HepG2 (cell line): ENCODE measurements at places on chromosomes 1 and 21.
A peak's percentile ranks its signal among the peaks of the same experiment; 100 is the strongest.

DNA sequence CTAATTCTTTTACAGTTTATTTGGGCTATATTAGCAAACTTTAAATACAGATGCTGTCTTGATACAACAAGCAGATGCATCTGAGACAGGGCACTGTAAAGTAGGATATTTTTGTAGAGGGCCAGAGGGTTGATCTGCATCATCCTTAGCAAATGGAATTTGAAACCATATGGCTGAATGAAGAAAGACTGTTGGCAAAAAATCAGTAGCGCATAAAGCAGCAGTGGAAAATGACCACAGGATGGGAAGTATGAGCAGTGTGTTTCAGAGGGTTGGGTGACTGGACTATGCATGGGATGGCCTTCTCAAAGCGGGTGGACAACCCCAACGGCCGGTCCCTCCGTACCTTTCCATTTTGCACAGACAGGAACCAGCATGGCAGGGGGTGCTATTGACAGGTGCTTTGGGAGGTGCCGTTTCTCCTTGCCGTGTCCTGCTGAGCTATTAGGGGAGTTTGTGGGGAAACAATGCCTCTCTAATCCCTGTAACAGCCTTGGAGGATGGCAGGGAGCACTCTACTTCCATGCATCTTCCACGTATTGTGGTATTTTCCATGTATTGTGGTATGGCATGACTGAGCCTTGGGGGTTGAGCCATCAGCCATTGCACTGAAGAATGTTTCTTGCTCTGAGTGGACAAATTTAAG is 5.9 kb downstream of the LRRC8B start:
- no peak for DNase-seq

DNA sequence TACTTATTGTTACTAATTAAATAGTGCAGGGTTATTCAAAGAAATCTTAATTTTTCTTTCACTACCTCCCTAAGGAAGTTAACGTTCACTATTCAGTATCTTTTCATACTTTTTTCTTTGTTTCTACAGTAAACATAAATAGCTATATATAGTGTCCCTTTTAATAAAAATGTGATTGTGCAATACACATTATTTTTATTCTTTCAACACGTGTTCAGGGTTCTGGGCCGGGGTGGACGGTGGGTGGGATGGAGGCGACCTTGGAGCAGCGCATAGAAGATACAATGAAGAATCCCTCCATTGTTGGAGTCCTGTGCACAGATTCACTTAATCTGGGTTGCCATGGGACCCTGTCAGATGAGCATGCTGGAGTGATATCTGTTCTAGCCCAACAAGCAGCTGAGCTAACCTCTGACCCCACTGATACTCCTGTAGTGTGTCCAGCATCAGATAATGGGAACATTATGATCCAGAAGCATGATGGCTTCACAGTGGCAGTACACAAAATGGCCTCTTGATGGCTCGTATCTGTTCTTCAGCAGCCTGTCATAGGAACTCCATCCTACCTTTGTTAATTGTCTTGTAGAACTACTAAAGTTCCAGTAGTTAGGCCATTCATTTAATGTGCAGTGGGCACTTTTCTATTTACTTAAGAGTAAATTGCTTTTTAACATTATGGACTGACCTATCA is 155.9 kb upstream of the L1TD1 start:
- peak; percentile 20 for DNase-seq

DNA sequence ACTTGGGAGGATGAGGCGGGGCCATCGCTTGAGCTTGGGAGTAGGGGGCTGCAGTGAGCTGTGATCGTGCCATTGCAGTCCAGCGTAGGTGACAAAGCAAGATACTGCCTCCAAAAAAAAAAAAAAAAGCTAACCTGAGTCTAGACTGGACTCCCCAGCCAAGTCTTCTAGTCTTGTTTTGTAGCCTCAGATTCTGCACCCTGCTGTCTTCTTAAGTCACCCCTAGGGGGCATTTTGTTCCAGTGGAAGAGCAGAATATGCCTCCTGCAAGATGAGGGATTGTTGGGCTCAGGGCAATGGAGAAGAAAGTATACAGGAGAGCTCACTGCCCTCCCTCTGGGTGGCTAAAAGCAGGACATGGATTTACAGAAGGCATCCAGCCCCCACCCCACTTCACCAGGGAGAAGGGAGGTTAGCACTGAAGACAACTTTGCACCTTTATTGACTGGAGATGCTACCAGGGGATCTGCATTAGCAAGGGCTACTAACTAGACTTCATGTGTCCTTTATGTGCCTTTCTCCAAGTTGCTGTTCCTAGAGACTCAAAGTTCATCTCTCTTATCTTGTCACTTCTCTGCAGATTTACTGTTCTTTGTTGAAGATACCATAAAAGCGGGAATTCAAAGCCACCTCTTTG is 15.3 kb upstream of the RNF187 start:
- DNase-seq, result peak; percentile 45

- DNase-seq, result no peak
Measured at GRCh38 chr1:211511947-211512346, 20.0 kb upstream of the RD3 start.

GRCh38 chr1:37845786-37846185 is 13.6 kb downstream of the MTF1 start:
- DNase-seq, result no peak

DNA sequence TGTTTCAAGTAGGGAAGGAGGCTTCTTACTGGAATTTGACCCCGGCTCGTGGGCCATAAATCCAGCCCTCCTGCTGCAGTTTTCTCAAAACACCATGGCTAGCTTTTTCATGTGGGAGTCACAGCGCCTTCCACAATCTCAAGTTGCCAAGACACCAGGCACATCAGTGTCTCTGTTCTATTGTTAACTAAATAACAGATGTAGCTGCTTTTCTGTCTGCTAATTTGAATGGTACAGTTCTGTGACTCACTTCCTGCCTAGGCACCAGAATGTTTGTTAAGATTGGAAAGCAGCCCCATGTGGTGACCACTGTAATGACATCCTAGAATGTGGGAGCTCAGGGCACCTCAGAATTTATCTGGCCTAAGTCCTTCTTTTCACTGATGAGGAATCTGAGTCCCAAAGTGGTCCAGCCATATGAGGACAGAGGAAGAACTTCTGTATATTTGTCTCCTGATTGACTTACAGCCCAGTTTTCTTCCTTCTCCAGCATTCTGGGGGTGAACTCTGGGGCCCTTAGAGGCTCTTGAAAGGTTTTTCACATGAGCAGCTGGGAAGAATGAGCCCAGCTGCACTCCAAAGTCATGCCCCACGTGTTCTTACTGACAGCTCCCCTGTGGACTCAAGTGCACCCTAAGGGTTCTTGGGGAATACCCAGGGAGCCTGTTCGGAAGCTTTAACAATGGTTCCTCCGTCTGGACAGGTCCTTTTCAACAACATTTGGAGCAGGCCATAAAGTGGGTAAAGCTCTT is 27.5 kb downstream of the TRIM45 start:
- no peak for DNase-seq

DNA sequence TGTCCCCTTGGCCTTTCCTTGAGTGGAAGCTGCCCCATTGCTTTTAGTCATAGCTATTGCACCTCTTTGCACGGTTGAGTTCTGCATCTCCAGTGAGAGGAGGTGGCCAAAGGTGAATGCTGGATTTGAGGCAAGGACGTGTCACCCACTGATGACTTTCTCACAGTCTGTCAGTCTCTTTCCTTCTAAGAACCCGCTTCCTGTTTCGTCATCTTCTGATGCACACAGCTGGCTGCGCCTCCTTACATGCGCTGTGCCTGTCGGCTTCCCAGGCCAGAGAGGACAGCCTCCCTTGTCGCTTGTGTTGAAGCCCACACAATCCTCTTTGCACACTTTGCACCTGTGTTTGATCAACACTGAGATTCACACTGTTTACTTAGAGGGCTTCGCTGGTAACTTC is 41.8 kb upstream of the PWP2 start:
- DNase-seq, result no peak

- DNase-seq, result peak; percentile 66
Measured at GRCh38 chr1:99766378-99766800, at the start of gene FRRS1. Gene FRRS1, minus strand, starts transcription at chr1:99766635. Its CDS starts 17,867 bp downstream, at chr1:99748768.

DNA sequence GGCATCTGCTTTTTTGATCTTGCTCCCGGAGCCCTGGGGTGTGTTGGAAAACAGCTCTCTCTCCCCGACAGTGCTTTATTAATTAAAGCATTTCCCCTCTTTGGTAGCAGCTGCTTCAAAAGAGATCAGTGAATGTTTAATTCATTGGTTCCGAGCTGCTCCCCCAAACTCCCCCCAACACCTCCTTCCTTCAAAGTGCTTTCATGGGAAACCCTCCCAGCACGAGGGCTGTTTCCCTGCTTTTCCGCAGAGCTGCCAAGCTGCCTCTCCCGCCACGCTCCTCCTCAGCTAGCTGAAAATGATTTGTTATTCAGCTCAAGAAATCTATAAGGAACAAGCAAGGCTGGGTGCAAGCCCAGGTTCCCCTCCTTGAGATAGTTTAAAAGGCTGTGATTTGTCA is 40.0 kb upstream of the DISP3 start:
- no peak for DNase-seq

DNA sequence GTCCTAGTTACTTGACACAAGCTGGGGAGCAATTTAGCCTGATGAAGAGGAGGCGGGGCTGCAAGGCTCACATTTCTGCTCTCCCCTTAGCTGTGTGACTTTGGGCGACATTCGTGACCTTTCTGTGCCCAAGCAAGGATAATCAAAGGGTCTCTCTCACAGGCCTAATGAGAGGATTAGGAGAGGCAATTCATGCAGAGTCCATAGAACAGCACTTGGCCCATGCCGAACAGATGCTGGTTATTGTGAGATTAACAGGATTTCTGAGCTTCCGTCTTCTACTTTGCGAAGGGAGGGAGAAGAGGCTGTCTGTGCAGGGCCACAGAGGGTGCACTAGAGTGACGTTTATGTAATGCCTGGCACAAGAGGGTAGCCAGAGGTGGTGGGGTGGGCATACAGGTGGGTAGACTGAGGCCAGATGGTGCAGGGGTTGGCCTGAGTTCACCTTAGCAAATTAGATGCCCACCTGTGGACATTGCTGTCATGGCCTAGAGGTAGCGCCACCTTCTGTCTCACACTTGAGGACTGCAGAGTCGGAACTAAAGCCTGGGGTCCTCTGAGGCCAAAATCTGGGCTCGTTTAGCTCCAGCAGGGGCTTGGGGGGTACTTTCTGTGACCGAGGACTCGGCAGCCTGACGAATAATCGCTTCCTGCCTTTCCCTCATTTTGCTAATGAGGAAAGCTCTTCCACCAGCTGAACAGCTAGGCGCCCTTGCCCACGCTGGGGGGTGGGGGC is 18.6 kb downstream of the ACTL8 start:
- no peak for DNase-seq

- DNase-seq, result no peak
Measured at GRCh38 chr1:61007534-61008364, 74.6 kb upstream of the NFIA start.

DNA sequence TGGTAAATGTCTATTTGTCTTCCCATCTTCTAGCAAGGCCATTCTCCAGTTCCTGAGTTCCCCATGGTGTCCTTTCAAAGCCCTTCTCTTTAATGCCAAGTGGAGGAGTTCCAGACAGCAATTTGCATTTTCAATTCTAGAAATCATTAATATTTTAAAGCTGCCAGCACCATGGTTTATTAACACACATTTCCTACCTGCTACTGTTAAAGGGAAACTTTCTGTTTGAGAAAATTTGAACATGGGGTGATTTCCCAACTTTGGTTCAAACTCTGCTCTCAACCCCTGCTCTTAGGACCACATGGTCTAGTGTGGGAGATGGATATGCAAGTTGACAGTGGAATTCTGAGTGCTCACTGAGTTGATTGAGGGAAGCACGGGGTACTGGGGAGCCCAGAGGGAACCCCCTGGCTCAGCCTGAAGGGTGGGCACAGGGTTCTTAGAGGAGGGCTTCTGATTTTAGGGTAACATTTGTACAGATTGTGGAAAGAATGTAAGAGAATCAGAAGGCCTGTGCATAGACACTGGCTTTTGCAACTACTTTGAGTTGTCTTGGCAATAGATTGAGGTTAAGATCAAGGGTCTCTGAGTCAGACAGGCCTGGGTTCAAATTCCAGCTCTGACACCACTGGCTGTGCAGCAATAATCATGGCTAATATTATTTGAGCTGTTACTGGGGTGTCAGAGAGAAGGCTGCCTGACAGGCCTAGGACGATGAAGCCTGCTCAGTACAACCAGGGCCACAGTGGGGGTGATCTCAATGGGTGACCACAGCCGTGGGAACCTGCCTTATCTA is 97.8 kb downstream of the BEND5 start:
- no peak for DNase-seq

DNA sequence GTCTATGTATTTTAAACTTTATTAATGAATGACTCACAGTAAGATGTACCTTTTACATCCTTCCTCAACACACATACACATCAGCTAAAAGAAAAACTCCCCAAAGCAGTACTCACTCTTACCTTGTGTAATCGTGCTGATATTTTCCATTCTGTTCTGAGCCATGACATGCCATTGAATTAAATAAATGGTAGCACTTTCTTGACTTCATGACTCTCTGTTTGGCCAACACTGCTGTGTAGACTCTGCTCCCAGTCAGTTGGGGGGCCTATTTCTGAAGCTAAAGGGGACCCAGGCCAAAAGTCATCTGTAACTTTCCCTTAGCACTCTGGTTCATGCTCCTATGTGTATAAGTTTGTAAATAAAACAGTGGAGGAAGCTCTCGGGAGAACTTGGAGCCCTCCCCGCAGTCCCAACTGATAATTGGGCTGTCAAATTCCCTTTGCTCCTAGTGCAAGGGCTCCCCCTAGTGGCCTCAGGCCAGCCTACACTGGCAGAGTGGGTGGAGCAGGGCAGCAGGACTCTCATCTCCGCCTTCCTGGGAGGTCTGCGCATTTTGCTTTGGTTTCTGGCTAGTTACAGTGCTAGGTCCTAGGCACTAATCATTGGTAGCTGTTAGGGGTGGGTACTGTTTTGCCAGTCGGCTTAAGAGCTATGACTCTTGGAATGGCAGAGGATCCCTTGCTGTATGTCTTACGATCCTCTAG is 1.7 kb upstream of the FYB2 start:
- peak; percentile 73 for DNase-seq

GRCh38 chr21:14690886-14691285 is 144.8 kb upstream of the SAMSN1 start:
- DNase-seq, result no peak

- DNase-seq, result no peak
Measured at GRCh38 chr1:201138311-201138840, 11.4 kb upstream of the ASCL5 start.

DNA sequence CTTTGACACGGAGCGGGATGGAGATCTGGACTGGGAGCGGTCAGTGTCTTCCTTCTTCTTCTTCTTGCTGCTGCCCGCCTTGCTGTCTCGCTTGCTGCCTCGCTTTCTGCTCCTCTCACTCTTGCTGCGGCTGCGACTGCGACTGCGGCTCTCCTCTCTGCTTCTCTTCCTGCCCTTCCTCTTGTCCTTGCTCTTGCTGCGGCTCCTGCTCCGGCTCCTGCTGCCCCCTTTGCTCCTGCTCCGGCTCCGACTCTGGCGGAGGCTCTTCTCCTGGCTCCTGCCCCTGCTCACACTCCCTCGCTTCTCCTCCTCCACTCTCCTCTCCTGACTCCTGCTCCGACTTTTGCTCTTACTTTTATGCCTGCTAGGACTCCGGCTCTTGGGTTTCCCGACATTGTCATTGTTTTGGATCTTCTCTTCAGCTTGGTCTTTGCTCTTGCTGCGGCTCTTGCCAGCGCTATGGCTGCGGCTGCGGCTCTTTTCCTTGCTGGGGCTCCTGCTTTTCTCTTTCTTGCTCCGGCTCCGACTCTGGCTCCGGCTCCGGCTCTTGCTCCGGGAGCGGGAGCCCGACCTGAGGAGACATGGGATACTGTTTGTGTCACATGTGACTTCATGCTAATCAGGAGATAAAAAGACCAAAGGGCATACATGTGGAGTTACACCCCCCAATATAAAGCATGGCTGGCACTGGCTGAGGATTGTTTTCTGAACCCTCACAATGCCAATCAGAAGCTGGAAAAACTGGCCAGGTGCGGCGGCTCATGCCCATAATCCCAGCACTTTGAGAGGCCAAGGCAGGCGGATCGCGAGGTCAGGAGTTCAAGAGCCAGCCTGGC is 25.2 kb upstream of the TMEM200B start:
- no peak for DNase-seq
